Psoas muscle (tissue), 8 donors: ENCODE measurements at places on chromosomes 16 and 17. TPM values are rescaled to one million over a fixed set of nuclear protein-coding genes. Genes with fewer than 3 reads are reported as not detected.

Gene GPR179
- polyA plus RNA-seq = 0.07 TPM

Gene FAM20A
- 0.83 TPM for polyA plus RNA-seq

Gene EXOSC6
- 8.8 TPM for polyA plus RNA-seq

DNA sequence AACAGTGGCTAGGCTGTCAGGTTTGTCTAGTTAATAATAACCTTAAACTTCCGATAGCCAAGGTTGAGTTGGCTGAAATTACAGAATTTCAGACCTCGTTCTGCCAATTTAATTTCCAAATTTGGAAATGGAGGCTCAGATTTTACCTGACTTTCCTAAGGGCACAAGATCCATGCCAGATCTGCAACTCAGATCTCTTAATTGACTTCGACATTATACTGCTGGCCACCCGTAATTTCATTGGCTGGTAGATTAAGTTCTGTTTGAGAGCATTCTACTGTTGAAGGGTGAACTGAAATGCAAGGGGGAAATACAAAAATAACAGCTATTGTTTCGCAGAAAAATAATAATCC is 210.8 kb downstream of the CNTNAP4 start:
- no peak for DNase-seq

- no peak for DNase-seq
These were observed 2.1 kb upstream of the TOM1L1 start for GRCh38 chr17:54898576-54898975.

GRCh38 chr17:61746248-61746985 is 116.9 kb downstream of the BRIP1 start:
- DNase-seq = no peak

GRCh38 chr17:65181237-65182061 is 44.3 kb downstream of the RGS9 start:
- DNase-seq = no peak

Gene SLFN14
- not detected for polyA plus RNA-seq

DNA sequence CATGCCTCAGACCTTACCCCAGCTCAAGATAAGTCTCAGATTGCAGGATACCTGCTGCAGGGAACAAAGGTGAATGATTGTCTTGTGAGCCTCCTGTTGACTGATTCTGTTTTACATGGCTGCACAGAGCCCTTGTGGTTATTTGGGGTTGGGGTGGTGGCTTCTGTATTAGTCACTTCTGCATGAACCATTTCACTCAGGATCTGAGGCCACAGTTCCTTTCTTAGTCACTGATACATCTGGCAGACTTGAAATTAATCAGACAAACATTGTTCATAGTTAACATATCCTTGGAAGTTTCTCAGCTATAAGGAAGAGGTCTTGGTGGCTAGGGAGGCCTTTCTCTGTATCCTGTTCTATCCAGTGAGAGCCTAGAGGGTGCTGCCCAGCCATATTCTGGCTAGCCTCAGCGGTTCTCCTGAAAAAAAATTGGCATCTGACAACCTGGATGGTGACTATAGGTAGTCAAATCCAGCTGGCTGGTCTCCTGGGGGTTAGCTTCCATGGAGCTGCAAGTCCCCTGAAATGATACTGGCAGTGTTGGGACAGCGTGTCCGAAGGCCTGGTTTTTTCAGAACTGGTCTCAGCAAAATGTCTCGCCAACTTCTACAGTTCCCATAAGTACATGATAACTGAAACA is 8.4 kb upstream of the PLK1 start:
- DNase-seq = peak; percentile 73

Gene TRPV3
- 0.32 TPM for polyA plus RNA-seq

Gene SKA2
- polyA plus RNA-seq = 9.2 TPM

- no peak for DNase-seq
These were observed 165.4 kb downstream of the AIPL1 start for GRCh38 chr17:6269478-6269877.

Gene MGRN1
- 36.3 TPM for polyA plus RNA-seq

Gene TERB1
- polyA plus RNA-seq = not detected

DNA sequence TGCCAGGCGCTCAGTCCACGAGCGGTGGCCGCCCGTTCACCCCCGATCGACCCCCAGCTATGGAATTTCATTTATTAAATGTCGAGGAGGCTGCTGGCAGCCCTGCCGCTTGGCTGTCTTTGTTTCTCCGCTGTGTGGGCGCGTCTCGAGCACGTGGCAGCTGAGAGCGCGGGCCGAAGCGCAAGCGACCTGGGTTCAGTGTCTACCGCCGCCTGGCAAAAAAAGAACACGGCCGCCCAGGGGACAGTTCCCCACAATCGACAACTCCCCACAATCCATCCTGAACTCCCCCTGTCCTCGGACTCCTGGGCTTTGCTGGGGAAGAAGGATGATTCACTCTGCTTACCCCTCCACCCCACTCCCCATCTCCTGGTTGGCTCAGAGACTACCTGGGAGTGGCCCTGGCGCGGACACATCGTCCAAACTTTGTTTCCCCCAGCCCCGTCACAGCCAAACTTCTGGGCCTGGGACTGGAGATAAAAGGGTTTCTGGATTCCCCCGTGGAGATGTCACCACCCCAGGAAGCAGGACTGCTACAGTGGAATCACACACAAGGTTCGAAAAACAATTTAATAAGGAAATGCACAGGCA is 1.7 kb upstream of the ANKRD13B start:
- peak; percentile 62 for DNase-seq

GRCh38 chr17:75295201-75296158 is 6.2 kb upstream of the SLC25A19 start:
- DNase-seq = no peak

DNA sequence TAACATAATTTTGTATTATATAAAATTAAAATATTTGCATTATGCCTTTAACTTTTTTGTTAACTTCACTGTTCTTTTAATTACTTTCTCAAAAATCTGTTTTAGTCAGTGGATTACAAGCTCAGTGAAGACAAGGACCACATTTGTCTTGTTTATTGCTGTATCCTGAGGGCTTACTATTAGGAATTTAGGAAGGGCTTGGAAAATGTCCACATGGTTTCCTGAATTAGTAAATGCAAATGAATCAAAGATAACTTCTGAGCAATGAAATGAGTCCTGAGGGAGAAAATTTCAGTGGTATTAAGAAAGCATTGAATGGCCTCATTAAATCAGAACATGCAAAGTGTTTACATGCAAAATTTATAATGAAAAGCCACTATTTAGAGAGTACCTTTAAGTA is 1293.2 kb upstream of the GOT2 start:
- no peak for DNase-seq

GRCh38 chr16:30660424-30661261 is 2.4 kb downstream of the FBRS start:
- DNase-seq = no peak

DNA sequence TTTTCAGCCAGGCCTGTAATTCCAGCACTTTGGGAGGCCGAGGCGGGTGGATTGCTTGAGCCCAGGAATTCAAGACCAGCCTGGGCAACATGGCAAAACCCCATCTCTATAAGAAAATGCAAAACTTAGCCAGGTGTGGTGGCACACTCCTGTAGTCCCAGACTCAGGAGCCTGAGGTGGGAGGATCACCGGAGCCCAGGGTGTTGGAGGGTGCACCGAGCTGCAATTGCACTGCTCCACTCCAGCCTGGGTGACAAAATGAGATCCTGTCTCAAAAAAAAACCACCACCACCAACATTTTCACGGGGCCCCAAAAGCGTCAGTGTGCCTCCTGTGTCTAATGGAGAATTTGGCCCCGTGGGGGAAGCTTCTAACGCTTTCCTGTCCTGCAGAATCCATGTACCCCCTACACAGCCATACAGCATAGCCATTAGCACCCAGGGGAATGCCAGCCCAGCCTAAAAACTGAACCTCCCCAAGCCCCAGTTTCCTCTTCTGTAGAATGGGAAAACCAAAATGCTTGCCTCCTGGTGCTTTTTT is 22.2 kb upstream of the MAP3K14 start:
- DNase-seq = no peak

Gene C16orf74
- polyA plus RNA-seq = 3.8 TPM

- DNase-seq = no peak
These were observed 43.8 kb downstream of the SHISA6 start for GRCh38 chr17:11284811-11285210.

DNA sequence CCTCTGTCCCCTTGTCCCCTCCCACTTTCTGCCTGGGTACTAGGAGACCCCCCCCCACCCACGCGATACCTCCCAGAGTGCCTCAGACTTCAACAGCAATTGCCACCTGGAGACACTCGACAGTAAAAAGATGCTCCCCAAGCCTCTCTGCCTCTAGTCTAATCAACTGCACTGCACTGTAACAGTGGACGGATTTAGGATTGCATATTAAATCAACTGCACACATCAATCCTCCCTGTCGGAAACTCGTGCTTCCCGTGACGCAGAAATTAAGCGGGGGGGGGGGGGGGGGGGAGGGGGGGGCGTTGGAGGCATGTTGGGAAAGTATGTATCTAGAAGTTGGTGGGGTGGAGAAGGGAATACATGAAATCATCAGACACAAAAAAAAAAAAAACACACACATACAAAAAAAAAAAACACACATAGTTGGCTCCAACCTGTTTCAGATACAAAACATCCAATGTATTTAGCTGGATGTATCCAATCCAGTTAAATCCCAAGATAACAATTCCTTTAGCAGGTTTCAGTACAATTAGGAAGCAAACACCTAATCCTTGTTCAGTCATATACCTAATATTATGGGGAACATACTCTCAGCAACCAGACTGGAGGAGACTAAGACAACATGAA is 29.7 kb downstream of the FAM222B start:
- no peak for DNase-seq
